ENCODE measurements at places on chromosomes 2 and 18.

DNA sequence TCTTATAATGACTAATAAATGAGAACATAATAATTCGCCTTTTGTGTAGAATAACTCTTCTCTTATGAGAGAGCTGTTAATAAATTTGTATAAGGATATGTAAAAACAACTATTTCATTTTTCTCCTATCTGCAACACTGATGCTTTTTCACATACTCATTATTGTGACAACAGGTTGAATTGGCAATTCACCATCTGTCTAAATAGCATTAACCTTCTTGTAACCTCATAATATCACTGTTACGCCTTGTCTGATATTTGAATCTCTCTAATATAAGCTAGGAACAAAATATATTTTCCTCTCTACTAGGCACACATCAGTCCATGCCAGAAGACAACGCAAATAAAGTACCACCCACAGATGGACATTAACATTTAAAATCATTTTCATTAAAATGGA is 938.9 kb downstream of the CPS1 start:
- DNase-seq = no peak
- no peaks in the 10 kb centered on the region for H3K36me3 ChIP-seq
- H3K4me1 ChIP-seq = no peaks in the 10 kb centered on the region
- H3K27me3 ChIP-seq = no peaks in the 10 kb centered on the region
- no peak overlapping the region for H3K4me3 ChIP-seq
- H3K27ac ChIP-seq = no peak overlapping the region

- H3K27me3 ChIP-seq = no peaks in the 10 kb centered on the region
- no peaks in the 10 kb centered on the region for H3K36me3 ChIP-seq
- H3K27ac ChIP-seq = no peak overlapping the region
- no peak overlapping the region for H3K4me3 ChIP-seq
- DNase-seq = no peak
- no peaks in the 10 kb centered on the region for H3K4me1 ChIP-seq
These were observed 6.5 kb downstream of the CRYGB start for GRCh38 chr2:208139447-208139846.

DNA sequence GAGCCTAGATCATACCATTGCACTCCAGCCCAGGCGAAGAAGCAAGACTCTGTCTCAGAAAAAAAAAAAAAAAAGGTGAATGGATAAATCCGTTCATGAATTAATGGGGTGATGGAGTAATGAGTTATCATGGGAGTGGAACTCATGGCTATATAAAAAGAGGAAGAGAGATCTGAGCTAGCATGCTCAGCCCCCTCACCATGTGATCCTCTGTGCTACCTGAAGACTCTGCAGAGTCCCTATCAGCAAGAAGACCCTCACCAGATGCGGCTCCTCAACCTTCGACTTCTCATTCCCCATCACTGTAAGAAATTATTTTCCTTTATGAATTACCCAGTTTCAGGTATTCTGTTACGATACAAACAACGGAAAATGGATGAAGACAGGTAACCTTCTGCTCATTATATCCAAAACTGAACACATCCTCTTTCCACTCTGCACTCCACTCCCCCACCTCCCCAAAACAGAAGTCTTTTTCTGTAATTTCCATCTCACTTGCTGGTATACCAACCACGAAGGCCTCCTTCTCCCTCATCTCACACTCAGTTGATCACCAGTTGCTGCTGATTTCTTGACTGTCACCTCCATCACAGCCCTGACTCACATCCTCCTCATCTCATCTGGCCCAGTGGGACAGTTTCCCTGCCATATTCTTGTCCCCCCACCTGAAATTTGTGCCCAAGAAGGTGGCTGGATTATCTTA is 8.8 kb downstream of the RETREG2 start:
- H3K4me3 ChIP-seq = no peak overlapping the region
- peaks cover 7% of the 10 kb centered on the region for H3K36me3 ChIP-seq
- no peak for DNase-seq
- no peak overlapping the region for H3K27ac ChIP-seq
- H3K4me1 ChIP-seq = no peaks in the 10 kb centered on the region

DNA sequence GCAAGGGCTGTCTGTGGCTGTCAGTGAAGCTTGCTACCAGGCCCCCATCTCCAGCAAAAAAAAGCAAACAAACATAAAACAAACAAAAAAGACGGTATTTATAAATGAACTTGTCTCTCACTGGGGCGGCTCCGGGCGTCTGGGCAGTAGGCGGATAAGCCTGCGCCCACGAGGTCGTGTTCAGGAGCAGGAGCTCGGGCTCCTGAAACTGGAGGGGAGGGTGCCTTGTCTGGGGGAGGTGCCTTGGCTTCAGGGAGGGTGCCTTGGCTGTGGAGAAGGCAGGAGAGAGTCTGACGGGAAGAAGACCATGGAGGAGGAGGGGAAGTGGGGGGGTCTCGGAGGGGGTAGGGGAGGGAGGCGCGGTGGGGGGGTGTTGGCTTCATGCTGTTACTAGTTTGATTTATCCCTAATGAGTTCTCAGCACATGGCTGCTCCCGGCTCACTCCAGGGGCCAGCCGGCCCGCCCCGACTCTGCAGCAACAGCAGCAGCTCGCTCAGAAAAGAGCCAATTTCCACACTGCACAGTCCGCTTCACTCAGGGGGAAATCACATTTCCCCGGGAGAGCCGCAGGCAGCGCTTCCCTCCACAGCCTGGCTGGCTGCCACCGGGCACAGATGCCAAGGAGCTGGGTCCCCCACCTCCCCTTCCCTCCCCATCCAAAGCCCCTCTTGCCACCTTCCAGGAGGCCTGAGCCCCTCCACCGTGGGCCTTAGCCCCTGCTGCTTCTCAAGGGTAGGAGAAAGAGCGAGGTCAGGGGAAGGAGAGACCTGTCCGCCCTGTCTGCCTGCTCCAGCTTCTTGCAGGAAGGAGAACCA is 38.7 kb downstream of the PSD4 start:
- H3K4me1 ChIP-seq = peaks cover 21% of the 10 kb centered on the region
- no peaks in the 10 kb centered on the region for H3K36me3 ChIP-seq
- DNase-seq = peak; percentile 52
- no peaks in the 10 kb centered on the region for H3K27me3 ChIP-seq
- H3K27ac ChIP-seq = no peak overlapping the region

DNA sequence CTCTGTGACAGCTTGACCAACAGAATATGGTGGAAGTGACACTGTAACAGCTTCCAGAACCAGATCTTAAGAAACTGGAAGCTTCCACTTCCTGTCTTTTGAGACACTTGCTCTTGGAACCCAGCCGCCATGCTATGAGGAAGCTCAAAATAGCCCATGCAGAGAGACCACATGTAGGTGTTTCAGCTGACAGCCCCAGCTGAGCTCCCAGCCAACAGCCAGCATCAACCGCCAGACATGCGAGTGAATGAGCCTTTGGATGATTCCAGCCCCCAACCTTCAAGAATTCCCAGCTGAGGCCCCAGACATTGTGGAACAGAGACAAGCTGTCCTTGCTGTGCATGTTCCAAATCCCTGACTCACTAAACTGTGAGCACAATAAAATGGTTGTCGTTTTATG is 27.9 kb downstream of the ACVR1 start:
- H3K27me3 ChIP-seq = no peaks in the 10 kb centered on the region
- peaks cover 4% of the 10 kb centered on the region for H3K36me3 ChIP-seq
- DNase-seq = no peak

GRCh38 chr18:62323483-62324180 is 1.5 kb upstream of the TNFRSF11A start:
- H3K4me3 ChIP-seq = no peak overlapping the region
- no peaks in the 10 kb centered on the region for H3K36me3 ChIP-seq
- H3K4me1 ChIP-seq = no peaks in the 10 kb centered on the region
- peaks cover 49% of the 10 kb centered on the region for H3K27me3 ChIP-seq

DNA sequence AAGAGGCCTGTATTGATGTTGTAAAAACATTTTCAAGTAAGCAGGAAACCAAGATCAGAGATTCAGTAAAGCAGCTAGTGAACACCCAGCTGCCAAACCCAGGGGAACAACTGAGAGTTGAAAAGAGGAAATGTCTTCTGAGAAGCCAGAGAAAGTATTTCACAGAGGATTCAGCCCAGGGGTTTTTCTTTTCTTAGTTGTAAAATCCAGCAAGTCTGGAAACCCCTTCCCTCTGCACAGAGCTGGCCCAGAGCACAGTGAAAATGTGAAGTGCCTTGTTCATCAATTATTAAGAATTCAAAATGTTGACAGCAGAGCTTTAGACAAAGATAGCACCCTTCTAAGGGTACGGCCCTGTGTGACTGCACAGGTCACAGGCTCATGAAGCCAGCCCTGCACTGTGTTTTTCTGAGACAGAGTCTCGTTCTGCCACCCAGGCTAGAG is 28.4 kb downstream of the AFF3 start:
- no peak overlapping the region for H3K27ac ChIP-seq
- DNase-seq = no peak
- H3K4me3 ChIP-seq = no peak overlapping the region
- peaks cover 3% of the 10 kb centered on the region for H3K27me3 ChIP-seq

DNA sequence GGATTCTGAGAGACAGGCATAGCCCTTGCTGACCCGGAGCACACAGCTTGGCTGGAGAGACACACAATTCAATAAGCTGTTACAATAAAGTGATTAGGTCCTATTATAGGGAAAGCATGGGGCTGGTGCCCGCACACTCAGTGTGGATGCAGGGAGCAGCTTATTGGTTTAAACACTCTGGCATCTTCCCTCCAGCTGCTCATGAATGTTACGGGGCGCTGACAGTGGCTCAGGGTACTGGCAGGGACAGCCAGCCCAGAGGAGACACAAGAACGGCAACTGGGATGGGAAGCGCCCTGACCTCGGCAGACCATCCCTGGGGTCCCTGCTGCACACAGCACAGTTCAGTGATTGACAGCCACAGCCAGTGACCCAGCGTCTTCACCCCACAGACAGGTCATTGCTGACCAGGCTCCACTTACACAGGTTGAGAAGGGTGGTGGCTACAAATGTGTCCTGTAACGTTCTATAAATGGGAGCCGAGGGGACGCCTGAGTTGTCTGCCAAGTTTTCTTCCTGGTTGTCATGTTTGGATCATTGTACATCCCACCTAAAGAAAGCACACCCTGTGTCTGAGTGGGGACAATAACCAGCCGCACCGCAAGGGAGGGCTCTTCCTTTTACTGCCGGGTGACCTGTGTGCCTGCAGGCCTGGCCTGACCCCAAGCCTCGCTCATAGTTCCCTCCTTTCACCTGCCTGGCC is 60.3 kb downstream of the SH3BP4 start:
- no peaks in the 10 kb centered on the region for H3K27me3 ChIP-seq
- H3K4me1 ChIP-seq = no peaks in the 10 kb centered on the region
- H3K4me3 ChIP-seq = no peak overlapping the region
- no peak for DNase-seq

GRCh38 chr18:55384551-55385275 is 203.3 kb downstream of the TCF4 start:
- no peaks in the 10 kb centered on the region for H3K4me1 ChIP-seq
- no peaks in the 10 kb centered on the region for H3K36me3 ChIP-seq
- no peaks in the 10 kb centered on the region for H3K27me3 ChIP-seq
- no peak overlapping the region for H3K27ac ChIP-seq
- H3K4me3 ChIP-seq = no peak overlapping the region

- H3K4me3 ChIP-seq = no peak overlapping the region
- H3K27ac ChIP-seq = no peak overlapping the region
- no peaks in the 10 kb centered on the region for H3K27me3 ChIP-seq
- no peak for DNase-seq
These were observed 206.3 kb upstream of the SALL3 start for GRCh38 chr18:78773303-78773755.

DNA sequence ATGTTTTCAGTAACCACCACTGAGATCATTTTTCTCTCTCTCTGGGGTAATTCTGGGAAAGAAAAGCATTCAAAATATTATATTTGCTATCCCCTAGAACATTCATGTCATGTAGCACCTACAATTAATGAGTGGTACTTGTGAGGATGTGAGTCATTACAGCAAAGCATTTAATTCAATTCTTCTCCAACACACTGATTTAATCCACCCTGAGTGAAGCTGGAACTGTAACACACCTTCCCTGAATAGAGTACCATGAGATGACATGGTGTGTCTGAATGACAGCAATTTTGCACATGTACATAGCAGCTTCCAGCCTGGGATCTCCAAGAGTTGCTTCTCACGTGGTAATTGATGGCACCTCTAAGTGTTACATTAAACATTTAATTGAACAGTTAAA is 207.1 kb upstream of the SLC14A2 start:
- H3K4me3 ChIP-seq = no peak overlapping the region
- H3K27me3 ChIP-seq = no peaks in the 10 kb centered on the region
- H3K4me1 ChIP-seq = no peaks in the 10 kb centered on the region
- peak; percentile 63 for DNase-seq
- H3K36me3 ChIP-seq = no peaks in the 10 kb centered on the region

- no peak overlapping the region for H3K27ac ChIP-seq
- H3K4me1 ChIP-seq = no peaks in the 10 kb centered on the region
- H3K36me3 ChIP-seq = no peaks in the 10 kb centered on the region
- no peaks in the 10 kb centered on the region for H3K27me3 ChIP-seq
These were observed 135.2 kb downstream of the BARD1 start for GRCh38 chr2:214674278-214674677.

DNA sequence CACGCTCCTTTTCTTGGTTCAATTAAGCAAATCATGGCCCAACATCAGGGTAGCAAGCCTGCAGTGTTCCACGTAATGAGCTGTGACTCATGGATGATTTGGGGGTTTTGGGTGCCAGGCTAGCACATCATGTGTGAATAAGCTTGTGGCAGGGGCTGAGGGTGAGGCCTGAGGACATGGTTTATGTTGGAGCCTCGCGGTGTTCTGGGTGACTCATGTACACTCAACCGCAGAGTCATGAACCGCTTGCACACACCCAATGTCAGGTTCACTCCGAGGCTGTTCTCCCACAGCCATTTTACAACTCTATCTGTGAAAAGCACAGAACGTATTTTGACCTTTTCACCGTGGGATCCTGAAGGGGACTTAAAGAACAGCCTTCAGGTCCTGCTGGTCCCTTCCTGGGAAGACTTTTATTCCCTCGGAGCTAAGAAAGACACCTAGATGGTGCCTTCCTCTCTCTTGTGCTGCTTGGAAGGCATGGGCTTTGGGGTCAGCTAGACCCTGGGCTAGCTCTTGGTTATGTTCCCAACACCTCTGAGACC is 139.9 kb upstream of the ZEB2 start:
- H3K27me3 ChIP-seq = no peaks in the 10 kb centered on the region
- peak; percentile 99 for DNase-seq
- no peaks in the 10 kb centered on the region for H3K4me1 ChIP-seq
- no peaks in the 10 kb centered on the region for H3K36me3 ChIP-seq
- no peak overlapping the region for H3K4me3 ChIP-seq
- H3K27ac ChIP-seq = no peak overlapping the region

DNA sequence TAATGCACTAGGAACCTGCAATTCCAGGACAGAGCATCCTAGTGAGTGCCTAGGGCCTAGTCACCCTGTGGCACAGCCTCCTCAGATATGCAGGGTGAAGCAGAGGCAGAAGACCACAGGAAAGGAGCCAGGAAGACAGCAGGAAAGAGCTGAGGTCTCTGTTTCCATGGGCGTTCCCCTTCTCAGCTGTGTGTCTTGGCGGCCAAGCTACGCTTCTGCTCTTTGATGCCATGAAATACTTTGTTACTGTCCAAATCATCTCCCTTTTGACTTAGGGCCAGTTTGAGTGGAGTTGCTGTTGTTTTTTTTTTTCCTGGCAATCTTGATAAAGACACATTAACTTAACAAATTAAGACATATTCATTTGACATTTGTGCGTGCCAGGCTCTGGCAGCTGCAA is 67.3 kb downstream of the APOB start:
- H3K36me3 ChIP-seq = no peaks in the 10 kb centered on the region
- no peak for DNase-seq
- H3K27ac ChIP-seq = no peak overlapping the region
- H3K4me3 ChIP-seq = no peak overlapping the region
- H3K4me1 ChIP-seq = no peaks in the 10 kb centered on the region

Data from fibroblast of lung (primary cell).